ENCODE measurements at places on chromosomes 12 and 14.

GRCh38 chr12:110913119-110914056 is 7.0 kb downstream of the MYL2 start:
- DNase-seq: no peak

DNA sequence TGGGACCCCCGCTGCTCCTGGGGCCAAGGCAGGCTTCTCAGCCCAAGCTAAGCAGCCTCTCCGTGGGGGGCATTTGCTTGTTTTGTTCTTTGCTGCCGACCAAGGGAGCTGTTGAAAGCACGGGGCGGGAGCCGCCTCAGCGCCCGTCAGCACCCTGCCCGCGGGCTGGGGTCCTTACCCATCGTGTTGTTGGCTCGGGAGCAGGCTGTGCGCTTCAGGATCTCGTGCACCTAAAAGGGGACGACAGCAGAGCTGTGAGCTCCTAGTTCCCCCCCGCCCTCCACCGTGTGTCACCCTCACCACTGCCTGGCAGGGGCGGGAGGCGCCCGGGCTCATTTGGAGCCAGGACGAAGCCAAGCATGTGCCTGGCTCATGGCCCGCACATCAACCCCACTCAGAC is 117.5 kb downstream of the ANO2 start:
- no peak for DNase-seq

- no peak for DNase-seq
Observed at GRCh38 chr12:46506198-46506597, 133.6 kb upstream of the SLC38A2 start.

DNA sequence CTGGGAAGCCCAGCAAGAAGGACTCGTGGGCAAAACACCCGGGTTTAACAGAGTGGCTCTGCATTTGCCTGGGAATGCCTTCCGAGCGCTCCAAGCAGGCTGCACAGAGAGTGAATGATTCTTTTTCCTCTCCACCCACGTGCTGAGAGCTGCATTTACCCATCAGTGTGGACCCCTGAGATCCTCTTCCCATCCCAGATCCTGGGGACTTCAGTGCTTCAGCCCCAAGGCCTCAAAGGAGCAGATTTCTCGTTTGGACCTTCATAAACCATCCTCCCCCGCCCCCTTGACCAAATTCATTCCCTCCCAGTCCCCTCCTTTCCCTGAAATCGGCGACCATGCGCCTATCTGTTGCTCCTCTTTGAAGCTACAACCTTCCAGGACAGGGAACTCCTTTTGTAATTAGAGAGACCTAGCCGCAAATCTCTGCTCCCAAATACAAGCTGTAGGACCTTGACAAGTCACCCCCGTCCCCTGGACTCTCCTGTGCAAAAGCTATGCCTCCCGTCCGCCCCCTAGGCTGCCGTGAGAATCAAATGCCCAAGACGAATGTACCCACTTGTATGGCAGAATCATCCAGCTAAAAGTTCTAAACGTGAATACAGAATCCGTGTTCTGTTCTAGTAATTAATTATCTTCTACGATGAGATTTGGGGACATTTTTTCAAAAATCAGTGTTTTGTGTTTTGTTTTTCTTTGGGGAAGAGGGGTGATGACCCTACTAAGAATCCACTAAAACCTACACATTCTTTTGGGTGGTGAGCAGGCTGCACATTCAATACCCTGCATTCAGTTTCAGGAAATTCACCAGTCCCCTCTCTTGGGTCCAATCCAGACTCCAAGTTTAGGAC is 8.8 kb downstream of the TBX5 start:
- no peak for DNase-seq

DNA sequence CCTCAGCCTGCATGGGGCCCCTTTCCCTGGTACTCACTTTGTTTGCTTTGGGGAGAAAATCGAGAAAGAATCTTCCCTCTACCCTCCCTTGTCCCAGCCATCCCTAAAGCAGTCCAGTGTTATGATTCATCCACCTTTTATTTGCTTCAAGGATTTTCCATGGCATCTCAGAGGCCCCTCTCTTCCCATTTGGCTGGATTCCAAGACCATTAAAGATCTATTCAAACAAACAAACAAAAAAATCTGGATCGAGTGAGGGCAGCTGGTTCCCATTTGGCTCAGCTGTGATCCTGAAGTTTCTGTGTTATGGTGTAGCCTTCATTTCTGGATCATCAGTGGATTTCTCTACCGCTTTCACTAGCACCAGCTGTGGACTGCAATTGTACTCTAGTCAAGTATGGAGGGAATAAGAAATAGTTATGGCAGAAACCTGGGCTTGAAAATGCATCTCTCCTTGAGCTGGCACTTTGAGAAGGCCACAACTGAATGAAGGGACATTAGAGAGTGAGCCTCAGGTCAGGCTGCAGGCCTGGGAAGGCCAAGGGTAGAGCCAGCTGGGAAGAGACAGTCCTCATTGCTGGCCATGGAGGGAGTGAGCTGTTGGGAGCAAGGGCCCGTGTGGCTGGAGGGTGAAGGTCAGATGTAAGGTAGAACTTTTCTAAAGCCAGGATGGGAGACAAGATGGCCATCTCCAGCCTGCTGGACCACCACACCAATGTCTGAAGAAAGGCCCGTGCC is 13.7 kb downstream of the KRT71 start:
- DNase-seq: no peak

DNA sequence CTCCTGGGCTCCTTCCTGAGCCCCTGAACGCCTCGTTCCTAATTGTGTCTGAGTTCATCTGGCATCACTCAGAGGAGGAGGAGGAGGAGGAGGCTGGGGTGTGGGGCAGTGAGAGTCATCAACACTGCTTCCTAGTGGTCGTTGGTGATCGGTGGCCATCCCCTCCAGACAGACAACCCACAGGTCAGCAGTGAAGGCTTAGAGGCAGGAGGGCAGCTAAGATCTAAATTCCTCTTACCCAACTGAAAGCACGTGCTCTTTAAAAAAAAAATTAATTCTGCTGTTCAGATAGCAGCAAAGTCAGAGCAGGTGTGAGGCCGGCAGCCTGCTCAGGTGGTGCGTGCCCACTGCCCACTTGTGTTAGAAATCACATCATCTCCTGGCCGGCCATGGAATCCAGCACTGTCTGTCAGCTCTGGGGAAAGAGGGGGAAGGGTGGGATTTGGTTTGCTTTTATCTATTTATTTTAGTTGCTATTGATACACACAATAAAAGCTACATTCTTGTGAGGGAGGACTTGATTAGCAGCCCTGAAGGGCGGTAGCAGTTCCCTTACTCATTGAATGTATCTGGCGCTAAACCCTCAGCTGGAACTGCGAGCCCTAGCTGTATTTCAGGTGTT is 46.6 kb downstream of the PPP2R5C start:
- DNase-seq: no peak

- no peak for DNase-seq
Observed at GRCh38 chr14:99740411-99740810, 52.8 kb upstream of the EML1 start.

Data from AML-193 (cell line).